Stimulated activated CD4-positive, alpha-beta T cell treated with anti-CD3 and anti-CD28 coated beads, TNF-alpha, amount 100 ng/mL, for 24 hours (primary cell): ENCODE measurements at places on chromosomes 2 and 18.

DNA sequence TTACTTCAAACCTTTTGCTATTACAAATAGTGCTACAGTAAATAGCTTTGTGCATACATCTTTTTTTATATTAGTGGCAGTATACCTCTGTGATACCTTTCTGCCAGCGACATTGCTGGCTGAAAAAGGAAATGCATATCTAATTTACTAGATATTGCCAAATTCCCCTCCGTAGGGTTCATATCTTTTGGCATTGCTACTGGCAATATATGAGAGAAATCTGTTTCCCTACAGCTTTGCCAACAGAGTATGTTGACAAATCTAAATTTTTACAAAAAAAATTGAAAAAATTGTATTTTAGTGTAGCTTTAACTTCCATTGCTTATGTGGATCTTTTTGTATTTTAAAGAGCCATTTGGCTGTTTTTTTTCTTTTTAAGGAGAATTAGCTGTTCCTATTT lies 426.7 kb downstream of the TRIB2 start:
- no peak for DNase-seq

GRCh38 chr18:23057096-23057495 lies 78.2 kb upstream of the CABLES1 start:
- DNase-seq = no peak

GRCh38 chr2:215465256-215465655 lies 29.4 kb upstream of the FN1 start:
- DNase-seq = no peak

DNA sequence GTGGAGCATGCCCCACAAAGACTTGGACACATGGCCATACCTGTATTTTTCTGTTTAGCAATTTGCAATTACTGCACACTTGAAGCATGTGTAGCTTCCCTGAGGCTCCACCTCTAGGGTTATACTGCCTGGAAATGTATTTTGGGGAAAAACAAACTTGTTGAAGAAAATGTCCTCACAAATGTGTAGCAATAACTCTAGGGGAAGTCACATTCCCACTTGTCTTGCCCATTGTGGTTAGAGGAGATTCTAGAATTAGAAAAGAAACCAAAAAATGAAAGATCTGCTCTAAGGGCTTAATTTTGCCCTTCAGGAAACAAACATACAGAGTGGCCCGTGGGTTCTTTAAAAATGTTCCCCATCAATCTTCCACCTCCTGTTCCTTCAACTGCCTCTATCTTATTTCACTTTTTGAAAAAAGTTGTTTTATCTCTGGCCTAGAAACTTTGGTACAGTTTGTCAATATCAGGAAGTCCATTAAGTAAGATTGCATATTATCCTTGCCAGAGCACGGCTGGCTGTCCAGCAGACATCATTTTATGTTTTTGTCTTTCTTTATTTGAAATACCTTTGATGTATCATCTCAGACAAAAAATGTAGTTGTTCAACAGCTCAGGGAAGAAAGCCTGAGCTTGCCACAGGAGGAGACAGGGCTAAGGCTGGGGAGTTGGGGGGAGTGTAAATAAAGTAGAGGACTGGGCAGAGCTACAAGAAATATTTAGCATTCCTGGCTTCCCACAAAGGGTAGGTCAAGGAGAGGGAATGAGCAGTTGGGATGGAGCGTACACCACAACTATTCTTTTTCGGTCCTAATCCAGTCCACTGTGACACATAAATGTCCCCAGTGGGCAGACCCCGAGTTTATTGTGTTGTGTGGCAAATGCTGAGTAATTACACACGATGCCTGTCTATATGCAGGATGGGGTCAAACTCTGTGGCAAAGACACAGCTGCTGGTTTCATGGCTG lies 96.8 kb upstream of the CDC42EP3 start:
- DNase-seq = no peak

DNA sequence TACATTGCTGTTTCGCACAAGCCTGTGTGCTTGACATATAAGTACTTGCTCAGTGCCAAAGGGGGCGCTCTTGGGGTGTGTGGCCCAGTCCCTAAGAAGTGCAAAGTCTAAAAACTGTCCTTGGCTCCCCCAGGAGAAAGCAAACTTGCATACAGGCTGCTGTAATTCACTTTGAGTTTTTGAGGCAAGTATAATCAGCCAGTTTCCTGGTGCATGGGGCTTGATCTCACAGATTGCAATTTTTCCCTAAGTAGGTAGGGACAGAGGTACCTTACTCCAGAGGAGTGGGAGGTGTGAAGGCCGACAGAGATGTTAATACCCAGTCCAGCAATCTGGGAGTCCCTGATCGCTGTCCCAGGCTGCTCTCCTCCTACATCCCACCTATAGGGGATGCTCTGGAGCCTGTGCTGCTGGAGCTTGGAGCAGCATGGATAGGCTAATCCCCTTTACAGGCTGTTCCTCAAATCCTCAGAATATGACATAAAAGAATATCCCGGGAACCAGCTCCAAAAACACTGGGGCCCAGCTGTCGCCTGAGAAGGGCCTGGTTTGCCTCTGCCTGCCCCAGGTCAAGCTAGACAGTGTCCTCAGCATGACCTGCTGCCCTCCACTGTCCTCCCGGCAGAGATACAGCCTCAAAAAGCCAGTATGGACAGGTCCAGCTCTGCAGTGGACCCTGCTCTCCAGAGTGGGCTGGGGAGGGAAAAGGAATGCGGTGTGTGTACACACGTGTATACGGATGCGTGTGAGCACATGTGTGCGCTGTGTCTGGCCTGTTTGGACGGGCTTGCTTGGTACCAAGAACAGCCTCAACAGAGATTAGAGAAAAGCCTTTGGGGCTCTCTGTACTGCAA lies 136.5 kb upstream of the HAAO start:
- DNase-seq = no peak
